ENCODE measurements at places on chromosomes 13 and 19.

DNA sequence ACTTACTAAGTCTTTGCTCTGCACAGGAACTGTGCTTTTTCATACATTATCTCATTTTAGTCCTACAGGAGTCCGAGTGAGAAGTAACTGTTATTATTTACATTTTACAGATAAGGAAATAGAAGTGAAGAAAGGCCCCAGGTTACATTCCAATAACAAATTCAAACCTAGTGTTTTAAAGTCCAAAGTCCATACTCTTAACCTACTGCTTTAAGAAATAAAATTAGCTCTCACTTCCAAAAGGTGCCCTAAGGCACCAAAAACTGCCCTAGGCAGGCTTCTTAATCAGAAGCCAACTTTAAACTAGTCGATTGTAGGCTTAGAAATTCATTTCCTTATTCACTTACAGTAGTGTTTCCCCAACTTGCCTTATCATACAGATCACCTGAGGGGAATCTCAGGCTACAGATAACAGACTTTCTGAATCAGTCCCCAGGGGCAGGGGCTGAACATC is 555.9 kb downstream of the DIAPH3 start:
- DNase-seq = no peak

GRCh38 chr13:114157869-114158495 is 21.1 kb upstream of the CFAP97D2 start:
- DNase-seq = no peak

GRCh38 chr13:33167491-33167890 is 118.1 kb downstream of the STARD13 start:
- no peak for DNase-seq

- no peak for DNase-seq
These were observed 23.0 kb upstream of the NDFIP2 start for GRCh38 chr13:79457948-79458347.

GRCh38 chr13:34933349-34933748 is 8.7 kb upstream of the NBEA start:
- DNase-seq = peak; percentile 26

GRCh38 chr19:49348305-49349189 is 13.3 kb downstream of the CD37 start:
- no peak for DNase-seq

GRCh38 chr13:29472332-29472961 is 123.0 kb downstream of the SLC7A1 start:
- peak; percentile 34 for DNase-seq

DNA sequence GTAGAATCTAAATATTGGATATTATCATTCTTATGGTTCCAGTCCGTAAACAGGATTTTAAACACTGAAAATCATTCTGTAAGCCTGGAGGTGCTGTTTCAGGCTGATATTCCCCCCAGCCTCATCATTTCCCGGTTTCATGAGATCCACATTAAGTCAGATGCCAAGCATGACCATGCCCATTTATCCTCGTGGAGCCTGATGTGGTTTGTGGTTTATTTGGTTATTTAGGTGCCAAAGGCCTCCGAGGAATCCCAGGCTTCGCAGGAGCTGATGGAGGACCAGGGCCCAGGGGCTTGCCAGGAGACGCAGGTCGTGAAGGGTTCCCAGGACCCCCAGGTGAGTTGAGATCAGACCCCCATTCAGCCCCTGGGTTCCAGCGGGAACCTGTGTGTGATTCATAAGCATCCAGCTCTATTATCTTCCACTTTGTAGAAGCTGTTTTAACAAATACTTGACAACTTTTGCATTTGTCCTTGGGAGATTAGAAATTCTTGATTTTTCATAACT is 92.5 kb downstream of the RAB20 start:
- DNase-seq = no peak

DNA sequence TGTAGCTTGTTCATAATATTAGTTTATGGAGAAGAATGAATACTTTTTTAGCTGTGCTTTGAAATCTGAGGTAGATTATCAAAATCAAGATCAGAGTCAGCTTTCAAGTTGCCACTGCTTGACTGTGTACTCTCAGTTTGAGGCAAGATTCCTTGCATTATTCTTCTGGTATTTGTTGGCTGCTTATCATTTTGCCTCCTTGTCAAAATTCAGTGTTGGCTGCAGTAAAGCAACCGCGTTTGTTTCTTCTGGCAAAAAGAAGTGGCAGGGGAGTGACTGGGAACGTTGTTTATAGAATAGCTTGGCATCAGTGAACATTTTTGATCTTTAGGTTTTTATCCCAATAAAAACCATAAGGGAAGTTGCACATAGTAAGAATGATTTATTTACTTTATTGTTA is 419.3 kb upstream of the GPC6 start:
- no peak for DNase-seq

- DNase-seq = no peak
These were observed 1624.7 kb downstream of the PCDH9 start for GRCh38 chr13:65605396-65605795.

GRCh38 chr19:42380155-42380554 is 9.9 kb downstream of the CNFN start:
- no peak for DNase-seq

DNA sequence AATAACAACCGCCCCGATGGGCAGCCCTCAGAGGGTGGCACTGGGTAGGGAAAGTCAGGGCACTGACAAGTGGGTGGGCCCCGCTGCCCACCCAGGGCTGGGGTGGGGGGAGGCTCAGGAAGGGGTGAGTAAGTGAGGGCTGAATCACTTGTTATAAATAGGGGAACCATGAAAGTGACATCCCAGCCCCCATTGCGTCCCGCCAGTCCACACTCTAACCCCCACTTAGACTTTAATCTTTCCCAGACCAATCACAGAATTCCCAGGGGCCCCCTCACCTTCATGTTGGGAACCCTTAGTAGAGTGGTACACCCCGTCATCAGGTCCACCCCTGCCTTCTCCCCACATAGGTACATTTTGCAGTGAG is 37.0 kb upstream of the NANOS3 start:
- DNase-seq = no peak

DNA sequence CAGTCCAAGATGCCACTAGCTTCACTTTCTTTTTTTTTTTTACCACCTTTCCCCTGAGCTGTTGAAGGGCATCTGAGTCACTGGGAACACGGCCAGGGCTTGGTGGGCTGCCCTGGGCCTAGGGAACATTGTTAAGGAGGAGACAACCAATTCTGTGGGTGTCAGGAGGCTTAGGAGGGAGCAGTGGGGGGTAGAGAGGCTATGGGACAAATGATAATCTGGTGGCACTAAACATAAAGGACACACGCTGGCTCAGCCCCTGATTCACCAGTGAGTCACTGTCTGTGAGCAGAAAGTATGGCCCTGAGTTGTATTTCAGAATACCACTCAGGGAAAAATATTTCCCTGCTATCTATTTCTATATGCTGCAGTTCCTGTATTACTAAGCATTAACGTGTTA is 207.8 kb downstream of the DCLK1 start:
- DNase-seq = no peak

- peak; percentile 81 for DNase-seq
These were observed 144.1 kb downstream of the DPF1 start for GRCh38 chr19:38079926-38080380.

GRCh38 chr19:15136234-15136954 is 29.2 kb downstream of the SYDE1 start:
- no peak for DNase-seq

DNA sequence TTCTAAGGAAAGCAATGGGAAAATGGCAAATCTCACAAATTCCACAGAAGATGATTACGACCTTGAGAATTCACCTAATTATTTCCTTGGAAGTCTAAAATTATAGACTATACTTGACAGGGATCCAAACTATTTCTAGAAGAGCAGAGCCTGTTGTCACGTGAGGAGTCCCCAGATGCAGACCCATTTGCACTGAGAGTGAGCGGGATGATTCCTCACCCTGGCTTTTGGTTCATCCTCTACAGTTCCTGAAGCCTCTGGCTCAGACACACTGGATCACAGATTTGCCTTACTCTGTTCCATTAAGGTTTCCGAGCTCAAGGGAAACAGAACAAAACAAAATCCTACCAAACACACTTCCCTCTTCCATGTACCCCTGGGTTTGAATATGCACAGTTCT is 23.0 kb upstream of the CYSLTR2 start:
- no peak for DNase-seq

DNA sequence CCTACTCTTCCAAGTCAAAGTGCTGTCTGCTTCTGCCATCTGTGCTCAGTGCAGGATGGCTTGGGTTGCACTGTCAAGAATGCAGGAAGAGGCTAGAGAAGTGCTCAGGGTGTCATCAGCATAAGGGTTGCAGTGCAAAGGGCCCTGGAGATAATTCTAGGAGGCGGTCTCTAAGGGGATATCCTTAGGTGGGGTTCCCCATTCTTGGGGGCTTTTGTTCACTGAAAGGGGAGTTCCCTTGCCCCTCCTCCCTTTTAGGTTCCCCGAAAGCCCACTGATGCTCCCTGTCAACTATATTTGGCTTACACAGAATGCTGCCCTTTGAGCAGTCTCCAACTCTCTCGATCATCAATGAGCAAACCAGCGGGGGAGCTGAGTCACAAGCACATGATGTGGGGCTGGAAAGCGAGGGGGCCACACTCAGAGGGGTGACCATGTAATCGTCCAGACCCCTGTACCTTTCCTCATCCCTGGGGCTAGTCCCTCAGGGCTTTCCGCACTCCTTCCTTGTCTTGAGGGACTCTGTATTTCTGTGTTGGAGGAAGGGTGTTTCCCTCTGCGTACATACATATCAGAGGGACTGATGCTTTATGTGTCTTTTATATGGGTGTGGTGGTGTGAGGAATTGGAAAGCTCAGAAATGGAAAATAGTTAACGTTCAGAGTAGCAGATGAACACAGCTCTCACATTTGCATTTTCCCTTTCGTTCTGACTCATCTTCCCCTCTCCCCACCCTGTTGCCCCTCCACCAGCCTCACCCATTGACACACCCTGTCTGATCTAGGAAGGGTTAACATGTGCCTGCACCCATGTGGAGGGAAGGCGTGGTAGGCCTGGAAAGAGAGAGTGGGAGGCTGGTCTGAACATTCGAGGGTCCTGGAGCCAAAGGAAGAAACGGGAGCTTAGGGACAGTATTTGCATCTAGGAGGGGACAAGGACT is 6.7 kb downstream of the ZBTB32 start:
- DNase-seq = no peak

- DNase-seq = no peak
These were observed 69.3 kb downstream of the LMO7 start for GRCh38 chr13:75705395-75705794.

DNA sequence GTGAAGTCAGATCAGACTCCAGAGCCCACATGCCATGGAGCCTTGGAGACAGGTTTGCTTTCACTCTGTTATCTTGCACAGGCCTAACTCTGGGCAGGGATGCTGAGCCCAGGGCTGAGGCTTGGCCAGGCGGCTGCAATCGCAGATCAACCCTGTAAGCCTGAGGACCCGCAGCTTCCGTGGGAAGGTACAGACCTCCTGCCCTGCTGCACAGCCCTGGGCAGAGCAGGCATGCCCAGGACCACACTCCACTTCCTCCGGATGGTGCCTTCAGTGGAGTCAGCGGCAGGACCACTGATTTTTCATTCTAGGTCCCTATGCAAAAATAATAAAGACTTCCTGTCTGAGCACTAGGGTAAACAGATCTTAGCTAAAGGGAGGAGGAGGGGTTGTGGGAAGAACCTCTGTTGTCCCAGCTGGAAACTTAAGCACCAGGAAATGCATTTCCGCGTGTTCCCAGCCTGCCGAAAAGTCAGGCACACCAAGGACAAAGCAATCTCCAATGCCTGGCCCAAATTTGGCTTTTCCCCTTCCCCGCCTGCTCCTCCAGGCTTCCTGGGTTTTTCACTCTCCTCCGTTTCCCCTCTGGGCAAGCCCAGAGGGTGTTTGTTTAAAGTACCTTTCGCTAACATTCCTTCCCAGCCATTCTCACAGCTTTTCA is 87.3 kb downstream of the KCTD15 start:
- DNase-seq = no peak

- DNase-seq = peak; percentile 85
These were observed 26.3 kb downstream of the DCAF15 start for GRCh38 chr19:13978351-13979243.

- DNase-seq = no peak
These were observed 135.1 kb upstream of the FRY start for GRCh38 chr13:31896427-31896826.

DNA sequence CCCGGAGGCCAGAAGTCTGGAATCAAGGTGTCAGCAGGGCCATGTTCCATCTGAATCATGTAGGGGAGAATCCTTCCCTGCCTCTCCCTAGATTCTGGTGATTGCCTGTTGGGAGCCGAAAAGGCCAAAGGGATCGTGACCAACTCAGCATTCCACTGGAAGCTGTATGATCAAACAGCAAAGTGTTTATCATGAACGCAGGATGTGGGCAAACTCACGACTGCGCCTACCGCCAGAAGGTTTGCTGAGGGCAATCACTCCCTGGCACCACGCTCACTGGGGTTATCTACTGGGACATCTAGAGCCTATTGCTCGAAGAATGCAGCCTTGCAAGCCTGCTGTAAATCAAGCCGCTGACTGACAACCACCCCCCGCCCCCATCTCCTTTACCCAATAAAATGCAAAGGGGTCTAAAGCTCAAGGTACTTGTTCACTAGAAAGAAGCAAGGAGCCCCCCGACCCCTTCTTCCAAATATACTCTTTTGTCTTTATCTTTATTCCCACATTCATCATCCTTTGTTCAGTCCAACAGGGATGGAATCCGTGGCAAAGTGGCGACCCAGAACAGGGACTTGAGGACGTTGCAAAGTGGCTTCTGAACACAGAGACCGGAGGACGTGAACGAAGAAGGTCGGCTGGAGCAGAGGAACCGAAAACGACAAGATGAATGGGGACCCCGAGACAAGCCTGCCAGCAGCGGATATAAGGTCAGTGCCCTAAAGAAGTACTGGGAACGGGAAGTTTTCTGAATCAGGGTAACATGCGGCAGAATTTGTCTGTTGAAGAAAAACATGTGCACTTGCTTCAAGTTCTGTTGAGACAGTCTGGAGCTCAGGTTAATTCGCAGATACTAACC is 16.8 kb downstream of the CLEC4M start:
- no peak for DNase-seq

DNA sequence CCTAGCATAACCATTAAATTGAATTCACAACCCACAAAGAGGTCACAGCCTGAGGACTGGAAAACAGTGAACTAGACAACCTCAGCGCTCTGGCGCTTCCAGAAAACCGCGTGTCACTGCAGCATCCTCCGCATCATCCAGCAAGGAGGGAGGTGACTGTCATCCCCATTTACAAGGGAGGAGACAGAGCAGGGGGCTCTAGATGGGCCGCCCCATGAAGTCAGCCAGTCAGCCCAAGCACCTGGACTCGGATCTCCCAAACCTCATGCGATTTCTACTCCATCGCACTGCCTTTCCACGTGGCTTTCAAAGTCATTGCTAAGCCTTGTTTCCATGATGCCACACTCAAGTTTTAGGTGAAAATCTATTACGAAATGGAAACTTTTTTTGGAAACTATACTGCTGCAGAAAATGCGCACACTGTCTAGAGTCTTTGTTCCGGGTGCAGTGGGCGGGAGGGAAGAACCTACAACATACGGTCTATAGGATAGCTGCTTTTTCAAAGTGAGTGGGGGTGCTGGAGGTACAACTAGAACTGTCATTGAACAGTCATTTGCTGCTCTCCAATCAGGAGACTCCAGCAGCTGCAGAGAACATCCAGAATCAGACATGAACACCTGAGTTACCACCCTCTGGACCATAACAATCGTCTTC is 2.8 kb downstream of the AP3D1 start:
- no peak for DNase-seq

GRCh38 chr13:34722922-34723321 is 219.1 kb upstream of the NBEA start:
- no peak for DNase-seq
